ENCODE measurements at places on chromosomes 11 and 22.

DNA sequence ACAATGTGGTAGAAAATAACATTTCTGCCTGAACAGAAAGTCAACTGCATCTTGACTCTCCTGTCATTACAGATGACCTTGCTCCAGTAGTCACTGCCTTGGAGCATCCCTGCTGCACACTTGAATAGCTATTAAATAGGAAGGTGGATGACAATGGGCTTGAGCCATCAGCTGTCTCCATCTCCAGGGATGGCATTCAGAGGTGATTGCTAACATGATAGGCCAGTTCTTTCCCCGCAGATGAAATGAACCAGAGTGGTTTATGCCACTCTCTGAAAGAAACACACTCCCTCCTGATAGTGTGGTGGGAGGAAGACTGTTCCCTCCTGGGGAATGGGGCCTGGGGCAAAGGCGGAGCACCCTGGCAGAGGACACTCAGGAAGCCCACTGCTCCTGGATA, 57.1 kb upstream of the OLFML1 start:
- no peak for DNase-seq

GRCh38 chr11:65997286-65997685, 4.7 kb downstream of the EIF1AD start:
- no peak for DNase-seq

DNA sequence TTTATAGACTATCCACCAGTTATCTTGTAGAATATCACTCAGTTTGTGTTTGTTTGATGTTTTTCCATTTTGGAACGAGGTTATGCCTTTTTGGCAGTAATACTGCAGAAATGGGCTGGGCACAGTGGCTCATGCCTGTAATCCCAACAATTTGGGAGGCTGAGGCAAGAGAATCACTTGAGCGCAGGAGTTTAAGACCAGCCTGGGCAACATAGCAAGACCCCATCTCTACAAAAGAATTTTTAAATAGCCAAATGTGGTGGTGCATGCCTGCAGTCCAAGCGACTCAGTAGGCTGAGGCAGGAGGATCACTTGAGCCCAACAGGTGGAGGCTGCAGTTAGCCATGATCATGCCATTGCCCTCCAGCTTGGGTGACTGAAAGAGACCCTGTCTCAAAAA, 22.8 kb upstream of the B4GALNT4 start:
- DNase-seq: no peak

GRCh38 chr22:49951000-49951677, 9.4 kb upstream of the PIM3 start:
- no peak for DNase-seq

- no peak for DNase-seq
These were observed 104.5 kb upstream of the GRAMD1B start for GRCh38 chr11:123325533-123325932.

DNA sequence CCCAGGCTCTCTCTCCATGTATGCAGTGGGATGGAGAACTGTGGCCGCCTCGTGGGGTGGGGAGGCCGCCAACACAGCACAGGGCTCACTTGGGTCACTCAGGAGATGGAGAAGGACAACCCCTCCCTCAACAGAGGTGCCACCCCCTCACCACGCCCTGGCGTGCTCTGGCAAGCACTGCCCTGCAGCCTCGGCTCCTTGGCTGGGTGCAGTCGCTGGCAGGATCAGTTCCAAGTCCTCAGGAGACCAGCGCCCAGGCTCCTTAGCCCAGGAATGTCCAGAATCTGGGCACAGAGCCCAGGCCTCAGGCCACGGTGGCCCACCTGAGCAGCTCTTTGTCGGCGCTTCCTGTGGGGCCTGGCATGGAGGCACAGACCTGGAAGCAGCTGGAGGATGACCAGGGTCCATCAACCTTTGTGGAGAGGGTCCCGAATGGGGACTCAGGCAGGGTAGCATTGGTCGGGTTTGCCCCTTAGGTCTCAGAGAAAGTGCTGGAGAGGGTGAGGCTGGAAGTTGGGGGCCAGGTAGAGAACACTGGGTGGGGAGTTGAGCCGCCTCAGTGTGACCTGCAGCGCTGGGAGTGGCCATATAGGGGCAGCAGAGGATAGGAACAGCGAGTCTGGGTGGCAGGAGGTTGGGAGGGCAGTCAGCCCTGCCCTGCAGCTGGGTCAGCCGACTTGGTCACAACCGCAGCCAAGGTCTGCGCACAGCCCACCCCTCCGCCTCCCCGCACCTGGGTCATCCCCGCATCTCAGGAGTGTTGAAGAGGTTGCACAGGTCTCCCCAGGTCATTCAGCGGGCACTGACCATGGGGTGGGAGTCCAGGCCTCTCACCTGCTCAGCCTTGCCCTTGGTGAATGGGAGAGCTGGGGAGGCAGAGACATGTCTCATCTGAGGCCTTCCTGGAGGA, 8.2 kb downstream of the SUSD2 start:
- peak; percentile 44 for DNase-seq

- DNase-seq: peak; percentile 43
These were observed 35.5 kb downstream of the FZD4 start for GRCh38 chr11:86919557-86920210.

DNA sequence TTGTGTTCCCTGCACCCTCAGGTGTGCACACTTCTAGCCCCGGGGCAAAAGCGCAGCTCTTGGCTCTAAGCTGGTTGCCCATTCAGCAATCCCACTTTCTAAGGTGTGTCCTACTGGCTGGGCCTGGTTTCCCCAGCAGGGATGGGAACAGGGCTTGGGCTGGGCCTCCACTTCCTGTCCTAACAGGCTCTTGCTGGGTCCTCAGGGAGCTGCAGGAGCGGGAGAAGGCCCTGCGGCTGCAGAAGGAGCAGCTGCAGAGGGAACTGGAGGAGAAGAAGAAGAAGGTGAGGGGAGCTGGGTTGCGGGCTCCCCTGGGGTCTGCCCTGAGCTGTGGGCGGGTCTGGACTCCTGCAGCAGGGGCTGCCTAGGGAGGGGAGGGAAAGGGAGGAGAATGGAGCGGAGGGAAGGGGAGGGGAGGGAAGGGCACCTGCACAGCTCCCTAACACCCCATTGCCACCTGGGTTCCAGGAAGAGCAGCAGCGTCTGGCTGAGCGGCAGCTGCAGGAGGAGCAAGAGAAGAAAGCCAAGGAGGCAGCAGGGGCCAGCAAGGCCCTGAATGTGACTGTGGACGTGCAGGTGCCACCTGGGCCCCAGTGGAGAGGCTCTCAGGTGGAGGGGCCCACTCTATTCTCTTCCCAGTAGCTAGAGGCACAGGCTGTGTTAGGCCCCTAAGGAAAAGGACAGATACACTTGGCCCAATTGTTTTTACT, 24.6 kb downstream of the INCENP start:
- no peak for DNase-seq

DNA sequence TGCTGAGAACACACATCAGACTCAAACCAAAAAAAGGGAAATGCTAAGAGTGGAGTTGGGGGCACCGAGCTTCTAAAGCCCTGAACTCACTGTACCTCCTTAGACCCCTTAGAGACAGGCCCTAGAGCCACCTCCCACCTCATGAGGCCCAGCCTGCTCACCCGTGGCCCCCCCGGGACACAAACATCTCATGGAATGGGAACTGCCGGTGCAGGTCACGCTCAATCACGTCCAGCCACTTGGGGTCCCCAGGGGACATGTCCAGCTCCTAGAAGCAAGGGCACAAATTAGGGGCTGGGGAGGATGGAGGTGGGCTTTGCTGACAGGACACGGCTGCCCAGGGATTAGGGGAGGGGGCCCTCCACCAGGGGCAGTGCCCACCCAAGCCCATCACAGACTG, 6.3 kb upstream of the CASTOR1 start:
- DNase-seq: no peak

DNA sequence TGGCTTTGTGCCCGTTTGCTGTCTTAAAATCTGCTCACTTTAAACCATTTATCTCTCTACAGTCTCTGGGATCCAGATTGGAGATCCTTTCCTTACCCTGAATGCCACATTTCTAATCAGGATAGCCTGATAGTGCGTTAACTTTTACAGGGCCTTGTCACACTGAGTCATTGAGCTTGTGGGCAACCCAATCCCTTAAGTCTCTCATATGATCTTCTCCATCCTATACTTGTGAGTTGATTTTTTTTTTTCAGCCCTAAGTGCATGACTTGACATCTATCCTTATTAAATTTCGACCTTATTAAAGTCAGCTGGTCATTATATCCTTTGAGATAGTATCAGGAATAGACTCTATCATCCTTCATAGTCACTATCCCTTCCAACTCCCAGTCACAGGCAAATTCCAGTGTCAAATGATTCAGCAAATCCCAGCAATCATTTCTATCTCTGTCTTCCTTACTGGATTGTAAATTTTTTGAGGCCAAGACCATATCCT, 57.7 kb downstream of the TEAD1 start:
- DNase-seq: no peak

GRCh38 chr11:48050304-48050703, 69.9 kb downstream of the PTPRJ start:
- no peak for DNase-seq

DNA sequence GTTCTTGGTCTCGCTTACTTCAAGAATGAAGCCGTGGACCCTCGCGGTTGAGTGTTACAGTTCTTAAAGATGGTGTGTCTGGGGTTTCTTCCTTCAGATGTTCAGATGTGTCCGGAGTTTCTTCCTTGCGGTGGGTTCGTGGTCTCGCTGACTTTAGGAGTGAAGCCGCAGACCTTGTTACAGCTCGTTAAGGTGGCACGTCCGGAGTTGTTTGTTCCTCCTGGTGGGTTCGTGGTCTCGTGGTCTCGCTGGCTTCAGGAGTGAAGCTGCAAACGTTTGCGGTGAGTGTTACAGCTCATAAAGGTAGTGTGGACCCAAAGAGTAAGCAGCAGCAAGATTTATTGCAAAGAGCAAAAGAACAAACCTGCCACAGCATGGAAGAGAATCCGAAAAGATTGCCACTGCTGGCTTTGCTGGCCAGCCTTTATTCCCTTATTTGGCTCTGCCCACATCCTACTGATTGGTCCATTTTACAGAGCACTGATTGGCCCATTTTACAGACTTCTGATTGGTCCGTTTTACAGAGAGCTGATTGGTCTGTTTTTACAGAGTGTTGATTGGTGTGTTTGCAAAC, 27.1 kb upstream of the NXPE2 start:
- no peak for DNase-seq

DNA sequence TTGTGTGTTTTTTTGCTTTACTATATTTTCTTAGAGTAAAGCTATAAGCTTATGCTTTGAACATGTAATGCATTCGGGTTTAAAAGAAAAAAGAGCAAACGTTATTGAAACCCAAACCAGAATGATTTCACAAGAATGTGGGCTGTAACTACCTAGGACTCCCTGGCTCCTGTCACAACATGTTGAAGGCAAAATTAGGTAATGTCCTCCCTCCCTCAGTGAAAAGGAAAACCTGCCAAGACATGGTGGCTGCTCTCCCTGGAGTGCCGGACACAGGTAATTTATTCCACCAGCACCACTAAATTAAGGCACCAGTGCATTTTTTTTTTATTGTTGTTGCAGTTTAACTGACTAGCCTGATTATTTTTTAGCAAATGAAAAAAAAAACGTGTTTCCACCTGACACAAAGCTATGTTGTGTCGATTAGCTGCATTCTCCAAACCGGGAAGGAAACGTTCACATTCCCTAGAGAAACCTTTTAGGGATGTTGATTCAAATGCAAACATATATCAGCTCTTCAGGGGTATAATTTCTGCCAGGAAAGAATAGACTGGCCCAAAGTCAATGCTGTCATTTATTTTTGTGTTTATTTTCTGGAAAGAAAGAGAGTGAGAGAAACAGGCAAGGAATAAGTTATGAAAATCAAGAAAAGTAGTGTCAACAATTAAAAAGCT, 134.6 kb downstream of the CCDC34 start:
- no peak for DNase-seq

DNA sequence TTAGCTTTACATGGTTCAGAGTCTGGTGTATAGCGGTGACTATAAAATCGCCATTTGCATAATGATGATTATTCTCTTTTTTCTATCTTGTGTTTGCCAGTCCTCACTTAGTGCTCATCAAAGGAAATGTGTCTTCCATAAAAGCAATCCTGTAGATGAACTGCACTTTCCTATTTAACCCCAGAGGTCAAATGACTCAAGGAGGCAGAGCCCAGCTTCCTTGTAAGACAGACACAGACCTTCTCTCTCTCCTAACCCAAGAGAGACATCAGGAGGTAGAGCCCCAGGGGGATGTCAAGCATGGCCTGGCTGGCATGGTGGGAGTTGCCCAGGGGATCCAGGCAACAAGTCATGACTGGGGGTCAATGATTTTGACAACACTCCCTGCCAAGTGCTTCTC, 46.9 kb upstream of the CRTAM start:
- DNase-seq: no peak

GRCh38 chr11:26149585-26149984, 182.3 kb upstream of the ANO3 start:
- no peak for DNase-seq

DNA sequence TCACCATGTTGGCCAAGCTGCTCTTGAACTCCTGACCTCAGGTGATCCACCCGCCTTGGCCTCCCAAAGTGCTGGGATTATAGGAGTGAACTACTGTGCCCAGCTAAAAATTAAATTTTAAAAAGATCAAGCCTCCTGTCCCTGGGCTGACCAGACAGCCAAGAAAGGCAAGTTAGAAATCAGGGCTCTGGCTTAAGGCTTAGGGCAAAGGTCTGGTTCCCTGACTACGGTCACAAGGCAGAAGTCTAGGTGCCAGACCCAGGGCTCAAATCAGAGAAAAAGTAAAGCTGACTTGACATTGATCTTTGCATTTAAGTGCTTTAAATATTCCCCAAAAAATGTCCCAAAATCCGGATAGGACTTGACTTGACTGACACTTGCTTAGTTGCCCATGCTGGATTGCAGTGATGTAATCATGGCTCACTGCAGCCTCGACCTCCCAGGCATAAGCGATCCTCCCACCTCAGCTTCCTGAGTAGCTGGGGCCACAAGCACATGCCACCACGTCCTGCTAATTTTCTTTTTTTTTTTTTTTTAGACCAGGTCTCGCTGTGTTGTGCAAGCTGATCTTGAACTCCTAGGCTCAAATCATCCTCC, 17.3 kb upstream of the CRKL start:
- no peak for DNase-seq

DNA sequence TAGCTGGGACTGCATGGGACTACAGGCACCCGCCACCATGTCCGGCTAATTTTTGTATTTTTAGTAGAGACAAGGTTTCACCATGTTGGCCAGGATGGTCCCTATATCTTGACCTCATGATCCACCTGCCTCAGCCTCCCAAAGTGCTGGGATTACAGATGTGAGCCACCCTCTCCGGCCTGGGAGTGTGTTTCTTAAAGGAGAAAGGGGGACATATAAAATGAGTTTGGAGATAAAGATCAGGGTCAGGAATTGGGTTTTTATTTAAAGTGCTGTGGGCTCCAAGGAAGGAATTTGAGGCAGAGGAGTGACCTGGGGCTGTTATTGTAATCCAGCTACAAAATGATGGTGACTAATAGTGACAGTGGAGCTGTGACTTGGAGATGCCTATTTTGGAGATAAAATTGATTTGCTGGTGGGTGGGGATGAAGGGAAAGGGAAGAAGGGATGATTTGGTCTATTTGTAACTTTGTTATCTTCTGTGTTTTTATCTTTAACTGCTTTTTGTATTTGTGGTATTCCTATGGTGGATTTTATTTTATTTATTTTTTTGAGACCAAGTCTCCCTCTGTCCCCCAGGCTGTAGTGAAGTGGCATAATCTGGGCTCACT, 5.0 kb downstream of the CRKL start:
- DNase-seq: no peak

- DNase-seq: peak; percentile 17
These were observed 140.9 kb upstream of the MTNR1B start for GRCh38 chr11:92828556-92828955.

Measured in neuronal stem cell (in vitro differentiated cells).